ENCODE measurements at places on chromosomes 12 and 14.

- DNase-seq: no peak
Observed at GRCh38 chr12:57744194-57744776, 554 bp upstream of the TSPAN31 start.

DNA sequence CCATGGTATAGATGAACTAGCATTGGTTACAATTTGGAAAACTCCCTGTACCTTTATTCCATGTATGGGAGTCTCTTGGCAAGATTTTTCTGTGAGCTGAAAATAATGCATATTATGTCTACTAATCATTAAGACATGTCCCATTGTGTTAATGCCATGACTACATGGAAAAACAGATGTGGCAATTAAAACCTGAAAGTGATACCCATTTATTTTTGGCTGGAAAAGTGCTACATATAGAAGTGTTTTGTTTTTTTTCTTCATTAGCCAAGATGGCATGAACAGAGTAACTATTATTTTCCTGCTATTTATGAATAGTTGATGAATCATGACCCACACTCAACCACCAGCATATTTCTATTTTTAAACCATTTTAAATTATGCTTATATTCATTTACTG is 58.2 kb downstream of the ALG10B start:
- DNase-seq: no peak

DNA sequence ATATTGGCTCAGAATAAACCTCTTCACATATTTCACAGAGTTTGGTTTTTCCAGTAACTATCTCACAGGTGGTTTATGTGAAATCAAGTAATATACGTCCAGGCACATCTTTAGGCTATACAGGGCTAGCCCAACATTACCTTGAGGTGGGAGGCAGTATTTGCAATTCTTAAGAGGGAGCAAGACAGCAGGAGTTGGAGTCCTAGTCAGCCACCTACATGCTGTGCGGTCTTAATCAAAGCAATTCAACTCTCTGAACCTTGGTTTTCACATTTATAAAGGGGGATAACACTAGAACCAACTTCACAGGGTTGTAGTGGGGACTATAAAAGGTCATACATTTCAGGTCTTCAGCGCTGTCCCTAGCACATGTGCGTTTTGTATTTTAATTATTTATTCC is 73.5 kb upstream of the FICD start:
- no peak for DNase-seq

DNA sequence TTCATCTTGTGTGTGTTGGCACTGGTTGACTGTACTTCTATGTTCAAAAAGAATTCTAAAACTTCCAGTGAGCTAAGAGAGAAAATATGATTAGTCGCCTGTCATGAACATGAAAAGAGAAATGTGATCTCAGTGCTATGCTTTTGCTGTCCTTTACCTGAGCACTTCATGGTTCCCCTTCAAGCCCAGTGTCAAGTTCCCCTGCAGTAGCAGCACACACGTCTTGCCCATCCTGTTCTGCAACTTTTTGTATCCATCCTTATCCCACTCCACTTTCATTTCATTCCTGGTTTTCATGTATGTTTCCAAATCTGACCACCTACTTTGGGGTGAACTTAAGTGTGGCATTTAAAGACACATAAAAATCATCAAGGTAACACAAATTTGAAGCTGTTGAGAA is 848.0 kb upstream of the USP15 start:
- no peak for DNase-seq

DNA sequence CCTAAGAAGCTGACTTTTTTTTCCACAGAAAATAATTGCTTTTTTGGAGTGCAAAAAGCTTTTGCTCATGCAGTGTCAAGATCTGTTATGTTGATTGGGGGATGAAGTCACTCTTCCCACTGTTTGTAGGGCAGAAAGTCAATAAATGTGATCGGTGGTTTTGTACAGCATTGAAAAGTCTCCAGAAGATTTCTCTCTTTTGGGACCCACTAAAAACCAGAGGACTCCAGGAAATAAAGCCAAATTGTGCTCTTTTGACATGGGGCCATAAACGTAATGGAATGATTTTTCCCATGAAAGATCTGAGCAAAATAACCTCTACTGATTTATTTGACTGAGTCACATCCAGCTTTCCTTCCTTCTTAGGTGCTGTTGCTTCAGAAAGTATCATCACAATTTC is 122.5 kb downstream of the SNAPC1 start:
- no peak for DNase-seq

GRCh38 chr14:75494896-75495295 is 27.4 kb upstream of the BATF start:
- DNase-seq: no peak

DNA sequence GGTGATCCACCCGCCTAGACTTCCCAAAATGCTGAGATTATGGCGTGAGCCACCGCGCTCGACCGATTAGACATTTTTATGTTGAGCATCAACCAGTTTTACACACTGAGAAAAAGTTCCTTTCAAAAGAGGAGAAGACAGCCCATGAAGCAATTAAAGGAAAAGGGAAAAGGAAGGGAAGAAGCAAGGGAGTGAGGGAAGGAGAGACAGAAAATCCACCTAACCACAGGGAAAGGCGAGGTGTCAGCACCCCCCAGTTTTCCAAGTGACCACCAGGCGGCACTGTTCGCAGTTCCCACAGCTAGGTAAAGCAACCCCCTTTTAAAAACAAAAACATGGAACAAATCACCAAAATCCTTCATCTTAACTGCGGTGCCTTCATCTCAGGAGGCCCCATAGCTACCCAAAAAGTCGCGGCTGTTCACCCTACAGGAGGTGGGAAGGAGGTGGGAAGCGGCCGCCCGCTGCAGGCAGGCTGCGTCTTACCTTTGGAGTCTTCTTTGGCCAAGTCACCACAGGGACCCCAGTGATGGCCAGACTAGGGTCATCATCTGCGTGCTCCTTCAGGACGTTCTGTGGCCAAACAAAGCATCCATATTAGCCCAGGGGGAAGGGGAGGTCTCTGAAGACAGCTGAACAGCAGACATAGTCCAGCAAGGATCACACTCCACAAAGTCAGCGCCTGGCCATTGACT is 86.6 kb downstream of the KDM2B start:
- DNase-seq: no peak

DNA sequence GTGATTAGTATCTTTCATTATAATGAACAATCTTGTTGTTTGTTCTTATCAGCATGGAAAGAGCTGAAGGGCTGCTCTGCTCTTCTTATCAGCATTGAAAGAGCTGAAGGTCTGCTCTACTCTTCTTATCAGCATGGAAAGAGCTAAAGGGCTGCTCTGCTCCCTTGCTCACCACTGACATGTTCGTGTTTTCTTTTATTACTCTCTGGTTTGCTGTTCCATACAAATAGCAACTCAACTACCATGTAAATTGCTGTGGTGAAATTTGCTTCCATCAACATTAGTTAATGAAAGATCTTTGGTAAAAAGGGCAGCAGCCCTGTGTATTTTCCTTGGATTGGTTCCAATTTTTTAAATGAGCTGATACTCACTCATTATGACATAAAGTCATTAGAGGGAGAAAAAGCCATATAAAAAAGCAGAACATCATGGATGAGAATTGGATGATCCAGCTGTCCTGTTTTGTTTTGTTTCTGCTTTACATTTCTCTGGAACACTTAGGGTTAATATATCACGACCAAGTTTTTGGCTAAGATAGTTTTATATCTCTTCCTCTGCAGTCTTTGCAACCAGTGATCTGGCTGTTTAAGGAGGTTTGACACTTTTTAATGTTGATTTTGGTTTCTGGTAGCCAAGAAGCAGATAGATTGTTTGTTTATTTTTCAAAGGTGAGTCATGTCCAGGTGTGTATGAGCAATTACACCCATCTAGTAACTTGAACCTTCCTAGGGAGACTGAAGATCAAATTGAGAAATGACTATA is 356.6 kb downstream of the CEP128 start:
- no peak for DNase-seq

DNA sequence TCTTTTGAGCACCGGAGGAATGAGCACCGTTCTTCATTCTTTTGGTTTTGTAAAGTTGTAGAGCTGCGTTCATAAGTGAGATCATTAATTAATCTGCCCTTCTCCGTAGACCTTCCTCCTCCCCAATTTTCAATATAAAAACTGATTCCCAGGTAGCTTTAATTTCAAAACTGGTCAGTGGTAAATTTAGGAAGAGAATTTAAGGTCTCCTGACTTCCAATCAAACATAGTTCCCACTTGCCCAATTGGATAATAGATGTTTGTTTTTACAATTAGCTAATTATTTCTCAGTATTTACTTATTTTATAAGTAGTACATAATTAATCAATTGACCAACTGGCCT is 27.2 kb upstream of the YBX3 start:
- no peak for DNase-seq

DNA sequence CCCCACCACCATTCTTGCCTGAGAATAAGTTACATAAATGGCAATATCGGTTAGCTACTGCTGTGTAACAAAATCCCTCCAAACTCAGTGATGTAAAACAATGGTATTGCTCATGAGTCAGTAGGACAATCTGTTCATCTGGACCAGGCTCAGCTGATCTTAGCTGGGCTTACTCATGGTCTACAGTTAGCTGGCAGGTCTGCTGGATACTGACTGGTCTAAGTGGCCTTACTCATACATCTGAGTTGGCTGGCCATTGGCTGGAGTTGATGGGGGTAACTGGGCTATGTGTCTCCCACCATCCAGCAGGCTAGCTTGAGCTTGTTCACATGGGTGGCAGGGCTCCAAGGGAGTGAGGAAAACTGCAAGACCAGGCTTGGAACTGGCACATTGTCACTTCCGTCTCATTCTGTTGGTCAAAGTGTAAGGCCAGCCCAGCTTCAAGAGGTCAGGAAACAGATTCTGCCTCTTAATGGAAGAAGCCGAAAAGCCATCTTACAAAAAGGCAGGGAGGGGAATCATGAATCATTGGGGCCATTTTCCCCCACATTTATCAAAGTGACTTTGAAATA is 56.7 kb upstream of the CHGA start:
- no peak for DNase-seq

DNA sequence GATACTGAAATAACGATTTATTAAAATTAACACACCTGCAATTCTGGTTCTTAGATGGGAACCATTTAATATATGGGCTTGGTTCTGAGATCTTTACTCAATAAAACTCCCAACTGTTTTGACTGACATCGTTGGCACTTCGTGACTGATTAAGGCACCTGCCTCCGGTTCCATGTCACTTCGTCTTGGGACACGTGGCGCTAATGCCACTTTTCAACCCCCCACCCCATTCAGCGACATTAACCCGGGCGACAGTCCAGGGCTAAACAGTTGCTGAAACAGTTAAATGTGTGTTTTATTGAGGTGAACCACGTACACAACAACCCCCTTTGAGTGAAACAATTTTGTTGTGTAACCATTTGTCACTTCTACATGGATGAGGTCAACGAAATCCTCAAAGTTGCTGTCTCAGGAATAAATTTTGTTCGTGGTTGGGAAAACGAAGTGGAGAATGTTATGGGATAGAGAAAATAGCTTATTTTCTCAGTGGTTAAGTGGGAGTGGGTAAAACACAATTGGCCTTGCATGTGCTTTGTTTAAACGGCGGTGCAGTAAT is 9.9 kb upstream of the SLC38A2 start:
- no peak for DNase-seq

DNA sequence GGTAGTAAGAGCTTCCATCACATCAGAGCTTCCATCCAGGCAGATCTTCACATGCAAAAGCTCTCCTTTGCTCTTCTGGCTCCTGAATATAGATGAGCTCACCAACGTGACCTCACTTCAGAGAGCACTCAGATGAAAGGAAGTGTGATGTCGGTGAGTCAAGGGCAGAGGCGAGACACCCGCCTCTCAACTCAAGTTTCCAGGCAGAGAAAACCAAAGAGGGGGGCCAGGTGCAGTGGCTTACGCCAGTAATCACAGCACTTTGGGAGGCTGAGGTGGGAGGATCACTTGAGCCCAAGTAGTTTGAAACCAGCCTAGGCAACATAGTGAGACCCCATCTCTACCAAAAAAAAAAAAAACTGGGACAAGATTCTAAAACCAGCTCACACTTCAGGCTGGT is 126.9 kb downstream of the DUSP6 start:
- no peak for DNase-seq

GRCh38 chr12:54262403-54262925 is 17.5 kb downstream of the CBX5 start:
- no peak for DNase-seq

- DNase-seq: no peak
Observed at GRCh38 chr14:50624447-50624846, 43.7 kb downstream of the SAV1 start.

DNA sequence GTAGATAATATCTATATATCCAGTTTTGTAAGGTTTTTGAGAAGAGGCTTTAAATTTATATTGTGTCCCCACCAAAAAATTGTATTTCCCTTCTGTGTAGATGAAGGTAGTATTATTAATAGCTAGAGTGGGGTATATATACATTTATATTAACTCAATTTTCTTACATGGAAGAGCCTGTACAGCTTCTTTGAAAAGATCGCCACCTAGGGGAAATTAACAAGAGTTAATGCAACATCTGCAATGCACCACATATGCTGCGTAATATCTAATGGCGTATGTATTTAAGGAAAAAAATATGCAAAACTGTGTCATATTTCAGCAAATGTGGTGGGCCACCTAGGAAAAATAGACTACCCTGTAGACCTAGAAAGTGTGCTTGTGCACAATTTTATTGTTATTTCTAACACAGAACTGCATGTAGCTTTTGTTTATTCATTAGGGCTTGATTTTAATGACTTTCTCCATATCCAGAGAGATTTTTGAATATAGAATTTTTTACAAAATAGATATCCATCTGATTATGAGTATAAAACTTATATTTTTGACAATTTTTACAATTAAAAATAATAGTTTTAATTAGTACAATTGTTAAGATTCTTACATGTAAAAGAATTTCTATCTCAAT is 14.0 kb downstream of the CCER1 start:
- DNase-seq: no peak

DNA sequence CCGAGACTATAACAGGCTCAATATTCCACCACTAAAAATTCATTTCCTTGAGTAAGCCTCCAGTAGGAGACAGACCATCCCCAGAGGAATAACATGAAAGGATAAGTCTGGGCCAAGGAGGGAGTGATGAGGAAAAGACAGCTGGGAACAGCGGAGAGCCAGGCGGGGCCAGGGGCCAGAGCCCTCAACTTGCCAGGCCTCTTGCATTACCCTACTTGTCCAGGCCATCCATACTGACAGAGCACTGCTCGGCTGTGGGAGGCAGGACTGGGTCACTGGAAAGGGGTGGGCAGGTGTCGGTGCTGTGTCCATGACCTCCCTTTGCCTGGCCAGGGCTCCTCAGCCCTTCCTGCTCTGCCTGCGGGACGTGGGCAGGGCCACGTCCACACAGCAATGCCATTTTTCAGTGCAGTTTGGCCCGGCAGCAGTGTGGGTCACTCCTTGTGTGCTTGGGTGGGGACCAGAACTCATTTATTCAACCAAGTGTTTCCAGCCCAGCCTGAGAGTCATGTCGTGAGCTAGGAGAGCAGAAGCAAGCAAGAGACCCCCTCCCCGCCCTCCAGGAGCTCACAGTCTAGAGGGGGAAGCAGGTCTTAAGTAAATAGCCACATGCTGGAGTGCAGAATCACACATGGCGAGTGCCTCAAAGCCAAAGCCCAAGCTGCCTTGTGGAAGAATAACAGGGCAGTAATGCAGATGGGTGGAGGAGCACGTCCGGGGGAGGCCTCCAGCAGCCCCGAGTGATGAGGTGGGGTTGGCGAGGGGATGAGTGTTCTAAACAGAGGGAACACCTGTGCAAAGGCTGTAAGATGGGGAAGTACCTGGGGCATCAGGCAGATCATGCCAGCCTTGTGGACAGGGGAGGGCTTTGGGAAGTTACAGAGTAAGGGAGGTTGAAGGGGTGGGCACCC is 8.9 kb upstream of the FAIM2 start:
- no peak for DNase-seq

GRCh38 chr14:97687944-97688630 is 890.9 kb downstream of the VRK1 start:
- no peak for DNase-seq
